HuH-7.5 (cell line): ENCODE measurements at places on chromosomes 2 and 18.

- no peak for DNase-seq
Measured at GRCh38 chr2:127170452-127171197, 49.5 kb downstream of the CYP27C1 start.

DNA sequence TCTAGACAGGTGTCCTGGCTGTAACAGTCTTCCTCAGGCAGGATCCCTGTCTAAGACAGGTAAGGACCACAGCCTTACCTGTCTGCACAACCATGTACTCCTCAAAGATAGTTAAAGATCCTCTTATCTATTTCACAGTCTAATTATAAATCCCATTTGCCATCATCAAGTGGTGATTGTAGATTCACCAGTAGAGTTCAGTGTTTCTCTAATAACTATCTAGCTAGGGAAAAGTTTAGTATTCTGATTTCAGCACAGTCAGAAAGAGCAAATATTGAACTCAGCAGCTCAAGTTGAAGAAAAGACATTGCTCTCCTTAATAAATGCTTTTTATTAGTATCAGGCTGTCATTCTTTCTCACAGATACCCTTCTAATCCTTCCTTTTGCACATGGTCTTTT is 1305.5 kb upstream of the NXPH2 start:
- no peak for DNase-seq

DNA sequence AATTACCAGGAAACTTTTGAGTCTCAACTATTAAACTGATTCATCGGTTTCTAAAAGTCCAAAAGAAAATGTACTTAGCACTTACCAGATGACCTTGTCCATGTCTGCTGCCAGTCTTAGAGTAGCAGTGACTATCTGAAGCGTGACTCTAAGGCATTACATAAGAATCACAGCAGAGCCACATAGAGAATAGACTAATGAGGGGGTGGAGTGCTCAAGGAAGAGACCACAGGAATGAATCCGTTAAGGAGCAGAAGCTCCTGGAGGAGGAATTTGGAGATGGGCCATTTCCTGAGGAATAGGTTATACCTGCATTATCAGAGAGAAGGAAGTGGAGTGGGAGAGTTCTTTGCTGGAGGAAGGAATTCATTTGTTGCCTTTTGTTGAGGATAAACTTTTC is 116.0 kb downstream of the MAP3K20 start:
- no peak for DNase-seq

DNA sequence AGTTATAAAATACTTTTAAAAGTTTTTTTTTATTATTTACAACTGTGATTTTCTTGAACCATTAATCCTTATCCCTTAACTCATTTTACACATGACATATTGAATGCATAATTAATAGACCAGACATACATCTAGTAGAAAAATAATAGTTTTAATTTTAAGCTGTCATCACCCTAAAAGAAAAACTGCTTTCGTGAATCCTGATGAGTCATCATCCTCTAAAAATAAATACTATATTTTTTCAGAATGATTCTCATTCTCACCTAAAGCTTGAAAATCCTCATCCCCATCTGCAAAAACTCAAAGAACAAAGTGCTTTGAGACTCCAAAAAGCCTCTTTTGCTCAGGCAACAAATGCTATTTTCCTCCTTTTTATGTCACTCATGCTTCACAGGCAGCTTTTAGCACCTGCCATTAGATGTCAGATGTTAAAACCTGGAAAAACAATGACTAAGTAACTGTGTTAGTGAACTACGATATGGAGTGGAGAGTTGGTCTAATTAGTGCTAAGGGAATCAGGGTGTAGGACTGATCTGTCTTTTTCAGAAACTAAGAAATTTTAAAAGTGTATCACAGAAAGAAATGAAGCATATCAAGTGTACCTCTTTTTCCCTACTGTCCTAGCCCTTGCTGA is 297.6 kb downstream of the TMX3 start:
- no peak for DNase-seq

GRCh38 chr2:192228685-192229084 is 34.0 kb upstream of the TMEFF2 start:
- no peak for DNase-seq

- DNase-seq, result no peak
Measured at GRCh38 chr2:100008956-100009355, 133.4 kb downstream of the AFF3 start.

- DNase-seq, result no peak
Measured at GRCh38 chr2:241870081-241870541, 582 bp downstream of the RTP5 start.

- DNase-seq, result no peak
Measured at GRCh38 chr2:138708682-138709241, 71.4 kb downstream of the NXPH2 start.

DNA sequence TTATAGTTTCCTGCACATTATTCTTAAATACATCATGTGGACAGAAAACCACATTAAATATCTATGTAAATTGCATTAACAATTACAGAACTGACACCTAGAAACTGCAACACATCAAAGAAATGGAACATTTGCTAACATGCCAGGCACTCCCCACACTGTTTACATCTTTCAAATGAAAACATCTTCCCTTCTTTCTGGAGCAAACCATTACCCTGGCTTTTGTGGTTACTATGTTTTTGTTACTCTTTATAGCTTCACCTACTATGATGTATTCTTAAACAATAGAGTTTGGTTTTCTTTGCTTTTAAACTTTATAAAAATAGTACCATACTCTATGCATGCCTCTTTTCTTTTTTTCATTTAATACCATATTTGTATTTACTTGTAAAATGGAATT is 1894.5 kb upstream of the CELF4 start:
- no peak for DNase-seq

DNA sequence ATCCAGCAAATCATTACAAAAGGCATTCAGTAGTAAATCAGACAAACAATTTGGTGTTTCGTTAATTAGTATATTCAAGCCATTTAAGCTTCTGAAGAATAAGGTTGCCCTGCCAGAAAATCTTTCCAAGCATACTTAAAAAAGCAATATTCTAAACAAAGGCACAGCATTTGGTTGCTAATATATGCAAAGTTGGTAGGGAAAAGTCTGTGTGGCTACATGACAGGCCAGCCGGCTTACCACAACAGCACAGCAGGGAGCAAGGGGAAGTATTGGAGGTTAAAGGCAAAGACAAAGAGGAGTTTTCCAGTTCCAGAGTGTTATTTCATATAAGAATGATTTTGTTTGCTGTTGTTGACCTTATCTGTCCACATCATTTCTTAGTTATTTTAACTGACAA is 282.3 kb downstream of the MBD5 start:
- no peak for DNase-seq

DNA sequence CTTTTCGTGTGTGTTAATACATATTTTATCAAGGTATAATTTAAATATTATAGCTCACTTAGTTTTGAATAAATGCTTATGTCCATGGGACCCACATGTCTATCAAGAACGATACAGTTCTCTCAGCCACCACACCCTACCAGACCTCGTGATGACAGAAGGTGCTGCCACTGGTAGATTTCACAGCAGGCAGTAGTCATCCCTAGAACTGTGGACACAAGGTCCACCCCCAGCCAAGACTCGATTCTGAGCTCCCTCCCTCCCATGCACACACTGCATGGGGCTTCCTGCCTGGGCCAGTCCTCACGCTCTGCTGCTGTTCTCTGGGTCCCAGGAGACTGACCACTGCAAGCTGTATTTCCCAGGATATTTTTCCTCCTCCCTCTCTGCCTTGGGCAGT is 26.5 kb upstream of the CREB1 start:
- no peak for DNase-seq
